ENCODE measurements at places on chromosomes 7 and 10.

GRCh38 chr7:39547336-39547735 is 18.9 kb upstream of the YAE1 start:
- no peak for DNase-seq

- DNase-seq: no peak
These were observed 48.5 kb upstream of the ADGRA1 start for GRCh38 chr10:133039107-133039802.

- no peak for DNase-seq
These were observed 244.4 kb downstream of the FANK1 start for GRCh38 chr10:126140746-126141273.

DNA sequence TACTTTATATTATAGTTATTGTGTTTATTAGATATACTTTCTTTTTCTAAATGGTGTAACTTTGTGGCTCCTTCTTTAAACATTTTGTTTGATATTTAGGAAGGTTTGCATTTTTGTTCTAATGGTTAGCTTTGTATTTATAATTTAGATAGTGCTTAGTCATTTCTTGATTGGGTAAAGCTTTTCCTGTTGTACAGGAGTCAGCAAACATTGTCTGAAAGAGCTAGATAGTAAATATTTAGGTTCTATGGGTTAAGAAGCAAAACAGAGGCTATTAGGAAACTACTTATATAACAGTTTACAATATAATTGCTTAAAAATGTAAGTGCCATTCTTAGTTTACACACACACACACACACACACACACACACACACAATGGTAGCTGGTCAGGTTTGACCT is 70.6 kb upstream of the CCDC6 start:
- DNase-seq: no peak

GRCh38 chr10:78336402-78336791 is 302.7 kb downstream of the RPS24 start:
- peak; percentile 91 for DNase-seq

DNA sequence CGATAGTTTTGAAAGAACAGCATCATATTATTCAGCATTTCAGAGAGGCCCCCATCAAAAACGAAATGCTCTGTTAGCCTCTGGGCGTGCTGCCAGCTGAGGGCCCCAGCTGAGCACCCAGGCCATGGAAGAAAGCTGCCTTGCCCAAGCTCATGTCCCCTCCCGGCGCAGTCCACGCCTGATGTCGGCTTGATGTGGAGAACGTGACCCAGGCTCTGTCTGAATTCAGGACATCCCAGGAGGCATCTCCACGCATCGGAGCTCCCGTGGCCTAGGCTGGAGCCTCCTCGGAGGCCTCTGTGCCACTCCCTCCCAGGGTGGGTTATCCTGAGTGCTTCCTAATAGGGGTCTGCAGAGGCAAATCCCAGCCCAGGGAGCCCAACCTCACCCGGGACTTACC is 218.3 kb upstream of the AKR1E2 start:
- no peak for DNase-seq

DNA sequence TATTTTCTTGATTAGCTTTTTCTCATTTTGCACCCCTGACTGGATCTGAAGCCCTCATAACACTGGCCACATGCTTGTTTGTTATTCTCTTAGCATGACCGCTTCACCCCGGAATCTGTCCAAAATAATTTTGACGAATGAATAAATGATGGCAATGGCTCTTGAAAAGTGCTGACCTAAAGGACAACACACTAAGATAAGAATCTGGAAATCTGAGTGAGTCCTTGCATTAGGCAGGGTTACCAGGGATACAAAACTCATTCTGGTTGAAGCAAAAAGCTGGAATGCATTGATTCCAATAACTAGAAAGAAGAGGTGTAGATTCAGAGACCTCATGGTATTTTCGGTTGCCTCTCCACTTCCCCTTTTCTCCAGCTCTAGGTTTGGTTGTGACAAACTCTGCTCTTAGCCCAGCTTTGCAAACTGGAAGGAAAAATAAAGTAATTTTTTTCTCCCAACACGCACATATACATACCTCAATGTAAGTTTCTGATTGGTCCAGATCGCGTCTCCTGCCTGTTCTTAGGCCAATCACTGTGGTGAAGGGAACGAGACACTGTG is 157.4 kb downstream of the SKIDA1 start:
- DNase-seq: no peak

DNA sequence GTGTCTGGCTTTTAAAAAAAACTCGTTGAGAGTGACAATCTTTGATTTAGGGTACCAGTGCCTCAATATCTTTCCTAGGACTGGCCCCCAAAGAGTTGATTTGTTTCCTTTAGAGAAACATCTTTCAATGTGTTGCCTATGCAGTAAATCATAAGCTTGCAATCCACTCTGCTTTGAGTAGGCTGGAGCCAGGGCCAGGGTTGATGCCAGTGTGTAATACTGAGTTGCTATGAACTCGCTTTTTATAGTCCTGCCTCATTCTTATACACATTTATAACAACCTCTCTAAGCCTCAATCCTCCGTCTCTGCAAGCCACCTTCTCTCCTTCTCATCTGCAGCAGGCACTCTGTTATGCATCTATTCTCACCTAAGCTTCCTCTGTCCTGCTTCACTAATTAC is 674.9 kb upstream of the POM121L12 start:
- DNase-seq: no peak

DNA sequence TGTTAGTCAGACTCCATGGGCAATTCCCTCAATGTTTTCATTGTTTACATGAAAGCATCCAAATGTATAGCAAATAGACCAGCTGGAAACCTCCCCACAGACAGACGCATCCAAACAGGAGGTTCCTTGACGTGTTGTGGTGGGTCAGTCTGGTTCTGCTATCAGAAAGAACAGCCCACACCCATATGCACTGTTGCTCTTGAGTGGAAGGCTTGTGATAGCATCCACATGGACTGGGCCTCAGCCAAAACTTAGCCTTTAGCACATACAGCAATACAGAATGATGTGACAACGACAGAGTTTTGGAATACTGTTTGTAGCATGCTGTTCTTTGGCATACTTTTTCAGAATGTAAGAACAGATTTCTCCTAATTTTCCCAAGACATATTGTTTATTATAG is 299.2 kb upstream of the ETV1 start:
- DNase-seq: no peak

DNA sequence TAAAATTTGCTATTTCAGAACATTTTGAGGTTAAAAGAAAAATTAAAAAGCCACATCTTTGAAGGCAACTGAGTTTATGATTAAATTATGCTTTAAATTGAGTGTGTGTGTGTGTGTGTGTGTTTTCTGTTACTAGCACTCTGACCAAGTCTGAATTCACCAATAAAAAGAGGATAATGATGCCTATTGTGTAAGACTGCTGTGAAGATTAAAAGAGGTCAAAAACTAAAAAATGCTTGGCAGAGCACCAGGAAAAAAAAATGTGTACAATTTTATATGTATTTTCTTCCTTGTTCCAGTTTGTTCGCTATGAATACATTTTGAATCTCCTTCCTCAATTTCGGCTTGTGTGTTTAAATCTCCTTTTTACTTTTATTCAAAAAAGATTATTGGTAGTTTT is 316.6 kb upstream of the MAGI2 start:
- DNase-seq: no peak

GRCh38 chr10:44309939-44310761 is 74.7 kb downstream of the CXCL12 start:
- no peak for DNase-seq

GRCh38 chr10:73376679-73377078 is 18.0 kb upstream of the CFAP70 start:
- DNase-seq: no peak

GRCh38 chr10:119273413-119273812 is 66.0 kb downstream of the GRK5 start:
- no peak for DNase-seq

DNA sequence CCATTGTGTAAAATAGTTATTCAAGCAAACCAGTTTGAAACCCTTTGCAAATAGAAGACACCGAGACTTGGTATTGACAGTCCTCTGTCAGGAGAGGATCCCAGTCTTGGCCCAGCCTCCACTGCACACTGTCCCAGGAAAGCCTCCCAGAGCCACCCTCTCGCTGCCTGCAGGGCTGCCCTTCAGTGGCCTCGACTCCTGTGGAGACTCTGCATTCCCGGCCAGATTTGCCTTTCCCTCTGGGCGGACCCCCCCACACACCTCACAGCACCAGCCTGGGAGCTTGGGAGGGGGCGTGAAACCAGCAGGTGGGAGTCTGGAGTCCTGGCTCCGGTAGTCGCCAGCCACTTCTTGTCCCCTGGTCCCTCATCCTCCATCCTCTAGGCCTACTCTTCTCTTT is 48.7 kb downstream of the GRK5 start:
- DNase-seq: no peak

GRCh38 chr7:33089142-33089541 is 20.1 kb downstream of the RP9 start:
- no peak for DNase-seq

GRCh38 chr7:150973571-150974451 is 4.3 kb downstream of the KCNH2 start:
- no peak for DNase-seq

DNA sequence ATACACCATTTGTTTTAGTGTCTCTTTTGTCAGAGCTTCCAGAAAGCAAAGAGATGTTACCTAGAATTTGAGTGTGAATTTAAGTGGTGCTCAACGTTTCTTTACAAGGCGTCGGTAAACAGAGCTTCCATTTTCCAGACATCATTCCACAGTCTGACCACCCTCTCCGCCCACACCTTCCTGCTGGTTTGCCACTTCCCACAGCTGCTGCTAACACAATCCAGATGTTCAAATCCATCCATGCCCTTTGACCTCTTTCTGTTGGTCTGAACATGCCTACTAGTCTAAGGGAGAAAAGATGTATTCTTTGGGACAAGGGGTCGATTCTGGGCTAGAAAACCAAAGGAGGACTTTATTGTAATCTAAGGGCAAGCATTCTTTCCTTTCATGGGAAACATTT is 86.1 kb downstream of the FAM107B start:
- peak; percentile 64 for DNase-seq

DNA sequence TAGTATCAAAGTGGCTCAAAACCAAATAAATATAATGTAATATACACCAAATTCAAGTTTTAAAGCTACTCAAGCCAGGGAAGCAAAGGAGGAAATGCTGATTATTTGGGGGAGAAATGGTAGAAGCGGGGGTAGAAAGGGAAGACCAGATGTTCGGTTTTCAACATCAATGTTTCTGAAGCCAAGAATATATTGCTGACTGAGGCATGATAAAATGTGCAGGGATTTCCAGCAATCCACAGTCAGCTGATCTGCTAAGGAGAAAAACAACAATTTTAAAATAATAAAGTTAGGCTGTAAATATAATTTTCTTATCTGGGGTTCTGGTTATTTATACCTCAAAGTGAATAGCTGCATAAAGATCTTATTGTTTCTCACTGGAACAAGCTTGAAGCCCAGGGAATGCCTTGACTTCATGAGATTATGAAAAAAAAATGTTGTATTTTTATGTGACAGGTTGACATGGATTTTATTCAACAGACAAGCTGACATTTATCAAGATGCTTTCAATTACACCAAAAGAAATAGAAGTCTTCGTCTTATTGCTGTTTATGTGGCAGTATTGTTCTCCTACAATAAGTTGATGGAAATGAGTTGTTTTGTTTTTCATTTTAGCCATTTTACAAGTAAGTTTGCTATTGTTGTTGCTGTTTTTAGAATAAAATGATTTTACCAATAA is 28.6 kb upstream of the BMPER start:
- DNase-seq: no peak

DNA sequence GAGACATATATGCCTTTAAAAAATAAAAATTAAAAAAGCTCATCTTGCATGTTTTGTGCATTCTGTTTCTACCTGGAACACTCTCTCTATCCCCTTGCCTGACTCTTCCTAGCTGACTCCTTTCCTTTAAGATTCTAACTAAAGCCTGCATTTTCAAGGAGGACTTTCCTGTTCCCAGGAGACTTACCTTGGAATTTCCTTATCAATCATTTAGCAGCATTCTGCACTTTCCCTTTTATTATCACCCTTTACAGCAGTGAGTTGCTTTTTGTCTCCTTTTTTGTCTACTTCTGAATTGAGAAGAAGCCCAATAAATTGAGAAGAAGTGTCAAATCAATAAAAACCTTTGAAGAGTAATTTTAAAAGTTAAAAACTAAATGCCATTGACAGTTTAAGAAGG is 142.2 kb upstream of the TMEM196 start:
- DNase-seq: no peak

DNA sequence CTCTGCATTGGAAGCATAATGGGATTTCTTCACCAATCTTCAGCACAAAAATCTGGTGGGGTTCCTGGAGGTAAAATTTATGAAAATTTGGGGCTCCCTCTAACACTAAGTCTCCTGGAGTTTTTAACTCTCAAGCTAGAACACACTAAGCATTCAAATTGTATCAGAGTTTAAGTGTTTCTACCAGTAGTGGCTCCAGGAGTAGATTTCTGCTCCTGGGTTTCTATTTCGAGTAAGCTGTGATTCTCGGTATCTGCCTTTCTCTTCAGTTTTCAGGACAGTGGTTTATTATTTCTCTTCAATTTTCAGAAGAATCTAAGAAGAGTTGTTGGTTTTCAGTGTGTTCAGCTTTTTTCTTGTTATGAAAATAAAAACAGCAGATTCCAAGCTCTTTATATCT is 566.4 kb upstream of the KCND2 start:
- no peak for DNase-seq

GRCh38 chr10:60187691-60188090 is 202.0 kb downstream of the ANK3 start:
- DNase-seq: no peak
